Stimulated activated CD4-positive, alpha-beta T cell treated with anti-CD3 and anti-CD28 coated beads, Interleukin-4, amount 100 ng/mL, for 24 hours (primary cell): ENCODE measurements at places on chromosomes 16 and 17.
A peak's percentile ranks its signal among the peaks of the same experiment; 100 is the strongest.

DNA sequence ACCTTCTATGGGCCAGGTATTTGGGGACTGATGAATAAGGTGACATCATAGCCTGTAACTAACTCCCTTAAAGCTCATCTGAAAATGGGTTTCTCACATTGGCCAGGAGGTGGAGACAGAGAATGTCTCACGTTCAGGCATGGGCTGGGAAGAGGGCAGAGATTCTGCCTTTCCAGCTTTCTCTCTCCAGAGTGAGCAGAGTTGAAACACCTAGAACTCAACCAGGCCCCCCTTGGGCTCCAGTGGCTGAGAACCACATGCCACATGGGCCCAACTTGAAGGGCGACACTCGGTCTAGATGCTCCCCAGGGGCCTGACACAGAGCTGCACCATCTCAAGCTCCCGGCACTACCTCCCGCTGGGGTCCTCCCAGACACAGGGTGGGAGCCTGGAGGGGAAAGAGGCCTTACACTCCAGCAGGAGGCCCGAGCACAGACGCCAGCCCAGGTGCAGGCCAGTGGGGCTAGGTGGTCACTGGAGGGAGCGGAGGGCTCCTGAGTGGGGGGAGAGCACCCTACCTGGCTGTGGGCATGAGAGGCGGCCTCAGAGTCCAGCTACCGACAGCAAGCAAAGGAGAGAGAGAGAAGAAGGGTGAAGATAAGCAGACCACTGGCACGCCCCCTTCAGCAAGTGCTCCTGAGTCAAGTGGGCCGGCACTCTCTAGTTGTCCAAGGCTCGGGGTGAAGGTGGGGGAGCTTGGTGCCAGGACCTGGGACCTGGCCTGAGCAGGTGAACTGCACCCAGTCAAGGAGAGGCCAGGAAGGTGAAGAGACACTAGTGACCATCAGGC, 55.9 kb downstream of the MYO18A start:
- DNase-seq = peak; percentile 48

- DNase-seq = no peak
Measured at GRCh38 chr17:68682903-68683302, 81.7 kb upstream of the FAM20A start.

DNA sequence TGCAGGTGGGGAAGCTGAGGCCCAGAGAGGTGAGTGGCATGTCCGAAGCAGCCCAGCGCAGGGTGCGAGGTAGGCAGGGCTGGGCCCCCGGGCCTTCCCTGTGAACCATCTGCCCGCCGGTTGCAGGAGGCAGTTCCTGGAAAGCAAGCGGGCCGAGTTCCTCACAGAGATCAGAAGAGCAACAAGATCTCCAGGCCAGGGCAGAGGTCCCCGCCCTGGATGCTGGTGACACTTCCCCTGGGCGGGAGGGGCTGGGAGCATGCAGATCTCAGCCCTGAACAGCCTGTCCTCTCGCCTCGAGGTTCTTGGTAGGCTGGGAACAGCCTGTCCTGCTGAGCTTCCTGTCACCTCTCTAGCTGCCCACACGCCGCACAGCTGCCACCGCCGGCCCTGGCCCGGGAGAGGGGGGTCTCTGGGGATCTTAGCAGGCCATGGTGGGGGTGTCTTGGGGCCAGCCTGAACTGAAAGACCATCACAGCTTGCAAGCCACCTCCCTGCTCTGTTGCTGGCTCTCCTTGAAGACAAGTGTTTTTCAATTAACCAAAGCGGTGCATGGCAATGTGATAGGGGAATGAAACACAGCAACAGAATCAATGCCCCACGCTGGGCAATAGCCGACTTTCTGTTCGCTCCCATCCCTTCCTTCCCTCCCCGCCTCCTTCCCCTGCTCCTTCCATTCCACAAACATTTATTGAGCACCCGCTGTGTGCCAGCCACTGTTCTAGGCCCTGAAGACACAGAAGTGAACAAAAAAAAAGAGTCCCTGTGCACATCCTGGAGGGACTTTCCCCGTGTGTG, 31.7 kb downstream of the SOCS1 start:
- DNase-seq = peak; percentile 60

DNA sequence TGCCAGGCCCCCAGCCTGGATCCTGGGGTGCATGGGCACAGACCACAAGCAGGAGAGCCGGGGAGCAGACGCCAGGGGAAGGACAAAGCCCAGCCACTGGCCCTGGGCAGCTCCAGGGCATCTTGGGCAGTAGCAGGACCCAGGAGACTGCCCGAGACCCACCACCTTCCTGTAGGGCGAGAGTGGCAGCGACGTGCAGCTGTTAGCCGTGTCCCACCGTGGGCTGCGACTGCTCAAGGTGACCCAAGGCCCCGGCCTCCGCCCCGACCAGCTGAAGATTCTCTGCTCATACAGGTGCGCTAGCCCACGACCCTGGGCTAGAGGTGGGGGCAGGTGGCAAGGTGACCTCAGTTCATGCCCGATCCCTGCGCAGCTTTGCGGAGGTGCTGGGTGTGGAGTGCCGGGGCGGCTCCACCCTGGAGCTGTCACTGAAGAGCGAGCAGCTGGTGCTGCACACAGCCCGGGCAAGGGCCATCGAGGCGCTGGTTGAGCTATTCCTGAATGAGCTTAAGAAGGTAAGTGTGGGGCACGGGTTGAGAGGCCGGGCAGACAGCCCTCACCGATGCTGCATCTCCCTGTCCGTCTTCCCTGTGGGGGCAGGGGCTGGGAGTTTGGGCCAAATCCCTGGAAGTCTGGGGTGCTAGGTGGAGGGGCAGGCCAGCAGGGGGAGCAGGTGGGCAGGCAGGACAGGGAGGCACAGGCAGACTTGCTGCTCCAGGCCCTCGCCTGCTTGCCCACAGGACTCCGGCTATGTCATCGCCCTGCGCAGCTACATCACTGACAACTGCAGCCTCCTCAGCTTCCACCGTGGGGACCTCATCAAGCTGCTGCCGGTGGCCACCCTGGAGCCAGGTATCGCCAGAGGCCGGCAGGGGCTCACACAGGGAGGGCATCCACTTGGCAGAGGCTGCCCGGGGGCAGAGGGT, 13.5 kb upstream of the SMIM5 start:
- DNase-seq = no peak

DNA sequence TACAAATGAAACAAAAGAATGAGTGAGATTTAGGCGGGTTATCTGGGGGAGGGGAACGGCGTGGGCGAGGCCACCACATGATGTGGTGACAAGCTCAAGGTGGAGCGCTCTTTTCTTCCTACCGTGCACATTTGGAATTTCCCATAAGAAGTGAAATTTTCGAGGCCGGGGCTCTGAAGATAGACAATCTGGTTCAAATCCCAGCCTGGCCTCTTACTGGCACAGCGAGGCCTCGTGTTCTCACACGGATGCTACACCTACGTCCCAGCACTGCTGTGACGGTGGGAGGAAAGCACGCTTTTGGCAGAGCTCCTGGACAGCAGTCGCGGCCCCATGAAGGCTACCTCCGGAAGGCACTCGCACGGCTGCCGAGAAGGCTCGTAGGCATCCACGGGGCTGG, 25.2 kb downstream of the ZDHHC7 start:
- peak; percentile 20 for DNase-seq

DNA sequence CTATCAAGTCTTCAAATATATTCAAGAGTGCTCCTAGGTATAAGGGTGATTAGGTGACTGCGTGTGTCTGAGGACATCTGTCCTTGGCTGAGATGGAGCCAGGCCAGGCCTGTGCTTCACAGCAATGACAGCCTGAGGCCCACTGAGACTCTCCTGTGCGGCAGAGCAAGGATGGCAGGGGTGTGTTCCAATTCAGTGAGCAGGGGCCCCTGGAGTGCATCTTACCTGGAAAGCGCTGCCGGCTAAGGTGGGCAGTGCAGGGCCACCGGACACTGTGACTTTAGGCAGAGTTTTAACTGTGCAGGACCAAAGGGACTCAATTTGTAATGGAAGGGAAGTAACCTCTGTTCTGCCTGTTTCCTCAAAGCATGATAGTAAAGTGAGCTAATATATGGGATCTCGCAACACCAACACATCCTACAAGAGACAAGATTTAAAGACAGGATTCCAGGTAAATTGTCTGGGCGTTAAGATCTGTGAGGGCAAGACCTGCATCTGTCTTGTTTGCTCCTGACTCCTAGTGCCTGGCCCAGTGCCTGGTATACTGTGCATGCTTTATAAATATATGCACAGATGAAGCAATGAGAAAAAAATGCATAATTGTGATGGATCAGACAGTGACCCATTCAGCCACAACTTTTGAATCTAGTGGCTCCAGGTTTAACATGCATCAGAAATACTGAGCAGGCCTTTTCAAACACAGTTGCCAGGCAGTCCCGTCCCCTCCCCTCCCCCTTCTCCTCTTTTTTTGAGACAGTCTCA, 86.7 kb downstream of the MRC2 start:
- no peak for DNase-seq

- no peak for DNase-seq
Measured at GRCh38 chr16:80981103-80981502, 25.6 kb downstream of the CMC2 start.

DNA sequence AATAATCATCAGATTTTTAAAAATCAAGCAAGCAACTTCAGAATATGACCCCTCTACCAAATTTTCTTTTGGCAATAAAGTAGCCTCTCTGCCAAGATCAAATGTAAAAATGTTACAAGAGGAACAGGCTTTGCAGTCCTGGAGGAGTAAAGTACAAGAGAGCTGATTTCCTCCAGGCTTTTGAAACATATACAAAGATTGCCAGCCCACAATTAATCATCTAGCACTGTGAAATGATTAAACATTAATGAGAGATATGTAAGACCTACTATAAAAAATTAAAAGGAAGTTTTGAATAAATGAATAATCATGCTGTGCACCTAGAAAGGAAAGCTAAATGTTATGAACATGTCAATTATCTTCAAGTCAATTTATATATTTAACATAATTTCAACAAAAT, 26.3 kb downstream of the TXNDC11 start:
- no peak for DNase-seq

DNA sequence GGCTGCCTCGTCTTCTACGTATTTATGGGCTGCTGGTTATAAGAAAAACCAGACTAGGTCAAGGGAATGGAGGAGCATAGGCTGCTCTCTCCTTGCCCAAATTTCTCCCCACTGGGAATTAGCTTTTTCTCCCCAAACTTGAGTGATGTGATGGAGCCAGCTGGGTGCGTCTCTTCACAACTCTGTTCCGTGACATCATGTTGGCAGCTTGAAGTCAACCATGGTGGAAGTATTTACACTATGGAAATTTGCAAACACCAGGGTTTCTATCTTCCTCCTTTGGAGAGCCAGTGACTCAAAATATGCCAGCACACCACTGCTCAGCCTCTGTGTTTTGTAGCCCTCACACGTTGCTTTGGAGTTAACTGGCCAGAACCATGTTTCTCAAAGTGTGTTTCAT, 78.1 kb downstream of the OR1D5 start:
- DNase-seq = no peak

- DNase-seq = peak; percentile 88
Measured at GRCh38 chr16:89556750-89557689, 3.5 kb upstream of the RPL13 start.

GRCh38 chr16:5649762-5650743, 552.5 kb upstream of the EEF2KMT start:
- DNase-seq = no peak

- no peak for DNase-seq
Measured at GRCh38 chr17:6350806-6351205, 84.1 kb downstream of the AIPL1 start.

GRCh38 chr17:14301279-14302090, 604 bp downstream of the HS3ST3B1 start:
- no peak for DNase-seq

GRCh38 chr16:29687755-29688154, 8.8 kb downstream of the QPRT start:
- no peak for DNase-seq

DNA sequence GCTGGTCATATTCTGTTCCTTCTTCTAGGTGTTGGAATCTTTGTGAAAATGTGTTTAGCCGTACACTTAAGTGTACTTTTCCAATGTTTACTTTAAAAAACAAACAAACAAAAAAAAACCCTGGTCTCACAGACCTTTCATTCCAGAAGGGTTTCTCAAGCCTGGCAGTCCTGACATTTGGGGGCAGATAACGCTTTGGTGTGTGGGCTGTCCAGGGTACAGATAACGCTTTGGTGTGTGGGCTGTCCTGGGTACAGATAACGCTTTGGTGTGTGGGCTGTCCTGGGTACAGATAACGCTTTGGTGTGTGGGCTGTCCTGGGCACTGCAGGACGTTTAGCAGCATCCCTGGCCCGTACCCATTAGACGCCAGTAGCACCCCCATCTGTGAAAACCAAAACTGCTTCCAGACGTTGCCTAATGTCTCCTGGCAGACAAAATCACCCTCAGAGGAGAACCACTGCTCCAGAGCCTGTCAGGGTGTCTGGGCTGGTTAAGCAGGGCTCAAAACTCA, 15.2 kb upstream of the FLCN start:
- no peak for DNase-seq

GRCh38 chr17:18986541-18987229, 17.9 kb downstream of the FAM83G start:
- no peak for DNase-seq
